ENCODE measurements at places on chromosomes 16 and 17. TPM values are rescaled to one million over a fixed set of nuclear protein-coding genes. Genes with fewer than 3 reads are reported as not detected.
A peak's percentile ranks its signal among the peaks of the same experiment; 100 is the strongest.

ABCA8 gene
- total RNA-seq = 218 TPM

KIF2B gene
- total RNA-seq = not detected

DNA sequence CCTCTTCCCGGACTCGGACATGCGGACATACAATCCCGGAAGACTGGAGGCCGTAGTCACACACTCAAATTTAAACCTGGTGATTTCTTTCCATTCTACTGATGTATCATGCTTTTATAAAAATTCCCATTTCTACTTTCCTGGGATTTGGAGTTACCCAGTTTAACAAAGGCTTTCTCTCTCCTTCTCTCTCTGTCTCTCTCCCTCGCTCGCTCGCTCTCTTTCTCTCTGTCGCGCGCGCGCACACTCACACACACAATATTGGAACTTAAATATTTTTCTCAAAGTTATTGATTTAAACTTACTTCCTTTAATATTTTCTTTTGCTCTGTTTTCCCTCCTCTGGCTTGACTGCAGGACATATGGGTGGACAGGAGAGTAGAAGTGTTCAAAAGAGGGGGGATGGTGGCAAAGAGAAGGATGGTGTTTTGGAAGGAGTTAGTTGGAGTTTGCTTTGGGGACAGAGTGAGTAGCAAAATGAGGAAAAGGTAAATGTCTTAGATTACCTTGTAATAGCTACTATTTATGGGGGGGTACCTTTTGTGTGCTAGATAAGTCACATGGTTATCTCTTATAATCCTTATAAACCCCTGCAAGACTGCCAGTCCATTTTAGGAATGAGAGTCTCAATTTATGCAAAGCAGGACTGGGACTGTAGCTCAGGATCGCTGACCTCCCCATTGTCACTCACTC lies 878 bp upstream of the TRIM25 start:
- H3K27me3 ChIP-seq = no peaks in the 10 kb centered on the region
- H3K27ac ChIP-seq = peak overlapping the region; percentile 75
- peaks cover 12% of the 10 kb centered on the region for H3K4me1 ChIP-seq
- DNase-seq = no peak
- no peaks in the 10 kb centered on the region for H3K36me3 ChIP-seq

GRCh38 chr17:78316867-78317789 lies 42.7 kb downstream of the SOCS3 start:
- peak overlapping the region; percentile 76 for H3K27ac ChIP-seq
- no peaks in the 10 kb centered on the region for H3K27me3 ChIP-seq
- no peaks in the 10 kb centered on the region for H3K36me3 ChIP-seq
- H3K4me1 ChIP-seq = peaks cover 23% of the 10 kb centered on the region

DNA sequence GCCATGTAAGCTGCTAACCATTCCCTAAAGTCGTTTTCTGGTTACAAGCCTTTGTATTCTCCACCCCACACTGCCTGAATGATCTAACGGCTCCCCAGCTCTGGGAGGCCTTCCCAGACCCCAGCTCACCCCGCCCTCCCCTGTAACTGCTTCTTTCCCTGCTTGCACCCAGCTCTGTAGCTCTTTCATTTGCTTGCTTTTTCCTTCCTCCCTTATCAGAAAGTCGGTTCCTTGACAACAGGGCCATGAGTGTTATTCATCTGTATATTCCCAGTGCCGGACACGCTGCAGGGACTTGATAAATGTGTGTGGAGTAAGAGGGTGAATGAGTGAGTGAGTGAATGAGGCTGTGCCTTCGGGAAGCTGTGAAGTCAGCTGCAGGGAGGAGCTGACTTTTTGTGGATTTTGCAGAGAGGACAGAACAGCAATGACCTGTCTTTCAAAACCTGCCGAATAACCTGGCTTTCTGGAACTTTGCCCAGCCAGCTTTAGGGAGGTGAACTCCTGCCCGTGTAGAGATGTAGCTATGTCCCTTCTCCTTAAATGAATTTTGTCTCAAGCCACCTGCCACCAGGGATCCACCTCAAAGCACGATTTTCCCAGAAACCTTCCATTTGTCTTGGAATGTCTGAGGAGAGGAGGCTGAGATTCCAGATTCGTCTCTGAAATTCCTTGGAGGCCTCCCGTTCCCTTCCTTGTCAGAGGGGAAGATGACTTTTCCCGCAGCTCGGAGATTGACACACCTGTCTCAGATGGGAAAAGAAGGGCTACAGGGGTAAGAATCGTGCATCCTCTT lies 20.0 kb upstream of the CACNG4 start:
- no peak overlapping the region for H3K4me3 ChIP-seq
- H3K27me3 ChIP-seq = no peaks in the 10 kb centered on the region
- no peaks in the 10 kb centered on the region for H3K36me3 ChIP-seq
- no peak overlapping the region for H3K27ac ChIP-seq

- H3K4me1 ChIP-seq = peaks cover 10% of the 10 kb centered on the region
- no peak overlapping the region for H3K27ac ChIP-seq
- no peaks in the 10 kb centered on the region for H3K36me3 ChIP-seq
- DNase-seq = no peak
Observed at GRCh38 chr17:20184977-20185619, 175.9 kb downstream of the SPECC1 start.

Data from ovary (tissue), 10 donors.